ENCODE measurements at places on chromosomes 3 and 15.
A peak's percentile ranks its signal among the peaks of the same experiment; 100 is the strongest.

DNA sequence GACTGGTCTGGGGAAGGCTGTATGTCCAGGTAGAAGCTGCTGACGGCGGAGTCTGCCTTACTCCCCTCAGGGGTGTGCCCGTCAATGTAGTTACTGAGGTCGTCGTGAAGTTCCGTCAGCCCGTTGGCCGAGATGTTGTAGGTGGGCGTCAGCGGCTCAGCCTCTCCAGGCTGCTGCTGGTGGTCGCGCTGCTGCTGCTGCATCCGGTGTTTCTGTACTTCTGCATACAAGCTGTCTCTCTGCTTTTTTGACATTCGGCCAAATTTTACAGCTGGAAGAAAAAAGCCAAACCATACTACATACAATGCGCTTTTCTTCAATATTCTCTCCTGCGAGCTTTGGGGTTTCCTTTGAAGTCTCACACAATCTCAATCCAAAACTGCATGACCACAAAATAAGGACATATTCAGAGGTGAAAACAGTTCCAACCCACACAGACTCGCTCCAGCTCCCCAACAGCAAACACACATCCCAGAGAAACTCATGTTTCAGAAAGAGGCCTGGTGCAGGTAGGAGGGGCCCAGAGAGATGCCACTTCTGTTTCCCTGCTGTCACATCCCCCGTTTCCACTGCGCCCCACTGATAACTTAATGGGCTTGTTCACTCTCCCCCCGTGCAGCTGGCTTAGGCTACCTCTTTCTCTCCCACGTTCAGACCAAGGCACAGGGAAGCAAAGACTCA, 32.5 kb upstream of the ICE2 start:
- peak; percentile 18 for DNase-seq

GRCh38 chr3:134038071-134038491, 8.4 kb upstream of the SLCO2A1 start:
- DNase-seq: no peak

DNA sequence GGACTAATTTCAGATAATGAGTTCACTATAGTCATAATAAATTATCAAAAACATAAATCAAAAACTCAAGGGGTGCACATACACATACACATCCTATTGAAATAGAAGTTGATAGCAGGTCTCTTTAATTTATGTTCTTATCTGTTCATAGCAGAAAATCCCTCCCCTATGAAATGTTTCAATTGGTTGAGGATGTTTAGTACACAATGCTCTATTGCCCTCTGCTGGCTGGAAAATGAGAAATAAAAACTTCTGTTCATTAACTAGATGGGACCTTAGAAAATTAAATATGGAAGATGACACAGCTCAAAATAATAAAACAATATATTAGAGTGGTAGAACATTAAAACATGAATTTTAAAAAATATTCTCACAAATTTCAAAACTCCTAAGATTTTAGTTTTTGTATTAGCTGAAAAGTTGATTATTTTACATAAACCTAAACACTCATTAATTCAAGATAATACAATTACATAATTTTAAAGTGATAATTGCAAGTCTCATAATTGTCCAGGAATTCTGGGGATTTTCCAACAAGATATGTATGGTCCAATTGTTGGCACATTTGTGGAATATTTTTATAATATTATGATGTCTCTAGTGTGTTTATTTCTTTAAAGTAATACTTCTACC, 735.0 kb downstream of the ROBO1 start:
- DNase-seq: peak; percentile 60

DNA sequence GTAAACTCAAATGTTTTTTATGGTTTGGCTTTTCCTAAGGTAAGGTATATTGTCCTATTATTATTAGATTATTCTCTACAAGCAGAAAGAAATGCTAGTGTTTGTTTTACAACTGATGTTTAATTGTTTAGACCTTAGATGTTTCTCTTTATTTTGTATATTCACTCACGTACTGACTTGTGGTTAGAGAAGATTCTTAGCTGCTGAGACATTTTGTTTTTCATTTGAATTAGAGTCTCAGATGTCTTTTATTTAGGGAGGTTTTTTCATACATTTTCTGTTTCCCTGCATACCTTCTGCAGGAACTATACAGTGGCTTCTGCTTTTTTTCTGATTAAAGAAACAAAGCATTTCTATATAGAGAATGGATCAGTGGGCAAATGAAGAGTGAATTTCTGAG, 110.9 kb downstream of the MYRIP start:
- DNase-seq: no peak

DNA sequence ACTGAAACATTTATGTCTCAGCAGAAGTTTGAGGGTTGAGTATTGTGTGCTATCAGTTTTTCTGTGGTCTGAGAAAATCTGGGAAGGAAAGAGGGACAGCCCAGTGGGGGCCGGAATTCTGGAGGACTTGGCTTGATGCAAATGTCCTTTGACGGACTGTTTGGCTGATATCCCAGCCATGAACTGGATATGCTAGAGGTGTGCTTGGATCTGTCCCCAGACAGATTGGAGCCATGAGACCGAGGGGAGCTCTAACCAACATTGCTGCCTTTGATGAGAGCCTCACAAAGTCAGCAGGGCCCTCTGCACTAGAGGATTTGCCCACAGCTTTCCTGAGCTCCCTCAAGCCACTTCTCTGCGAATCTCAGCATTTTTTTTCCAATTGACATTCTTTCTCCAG, 405.6 kb downstream of the NTRK3 start:
- DNase-seq: no peak

GRCh38 chr3:153163756-153164550, 1.9 kb downstream of the RAP2B start:
- DNase-seq: no peak

DNA sequence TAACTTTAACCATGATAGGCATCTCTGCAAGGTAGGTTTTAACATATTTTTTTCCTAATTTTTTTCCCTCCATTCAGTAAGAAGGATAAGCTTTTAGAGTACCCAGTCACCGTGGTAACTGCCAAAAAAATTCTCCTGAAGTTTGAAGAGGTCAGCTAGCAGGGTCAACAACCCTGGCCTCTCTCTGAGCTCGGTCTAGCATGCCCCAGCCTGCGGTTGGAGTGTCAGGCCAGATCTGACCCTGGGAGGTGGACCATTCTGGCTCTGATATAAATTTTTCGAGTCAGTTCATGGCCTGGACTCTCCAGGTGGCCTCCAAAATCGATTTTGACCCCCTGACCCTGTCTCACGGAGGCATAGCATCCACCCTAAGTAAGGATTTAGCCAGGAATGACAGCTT, 29.7 kb downstream of the SOX2 start:
- DNase-seq: no peak

GRCh38 chr3:15171096-15171495, 35.0 kb upstream of the CAPN7 start:
- DNase-seq: peak; percentile 20

DNA sequence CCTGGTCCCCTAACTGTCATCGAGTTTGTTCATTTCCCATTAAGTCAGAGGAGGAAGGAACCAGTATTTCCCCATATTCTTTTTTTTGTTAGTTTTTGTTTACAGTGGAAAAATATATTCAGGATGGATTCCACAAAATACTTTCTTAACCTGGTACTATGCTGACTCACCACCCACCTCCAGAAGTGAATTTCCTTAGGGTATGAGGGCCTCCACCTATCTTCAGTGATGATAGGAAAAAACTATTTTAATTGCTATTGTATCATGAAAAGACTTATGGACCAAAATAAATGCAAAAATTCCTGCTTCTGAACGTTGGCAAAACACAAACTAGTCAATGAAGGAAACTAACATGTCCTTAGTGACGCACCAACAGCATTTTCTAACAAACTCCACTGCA, 64.2 kb upstream of the FOXP1 start:
- DNase-seq: no peak

- peak; percentile 67 for DNase-seq
Measured at GRCh38 chr3:138945709-138946662, 951 bp downstream of the FOXL2 start.

DNA sequence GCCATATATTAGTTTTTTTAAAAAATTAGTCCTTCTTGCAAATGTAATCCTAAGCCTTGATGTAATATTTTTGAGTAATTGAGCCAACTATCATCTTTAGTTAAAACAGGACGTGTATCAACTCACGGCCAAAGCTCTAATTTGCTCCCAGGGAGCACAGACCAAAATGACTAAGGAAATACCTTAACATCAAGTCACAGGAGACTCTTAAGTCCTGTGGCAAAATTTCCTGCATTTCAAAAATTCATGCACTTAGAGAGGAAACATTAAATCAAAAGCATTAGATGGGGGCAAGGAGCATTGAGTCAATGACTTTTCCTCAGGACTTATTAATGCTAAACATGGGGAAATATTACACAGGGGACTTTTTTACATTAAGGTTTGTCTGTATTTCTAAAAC, 276.0 kb downstream of the MFSD1 start:
- DNase-seq: no peak

DNA sequence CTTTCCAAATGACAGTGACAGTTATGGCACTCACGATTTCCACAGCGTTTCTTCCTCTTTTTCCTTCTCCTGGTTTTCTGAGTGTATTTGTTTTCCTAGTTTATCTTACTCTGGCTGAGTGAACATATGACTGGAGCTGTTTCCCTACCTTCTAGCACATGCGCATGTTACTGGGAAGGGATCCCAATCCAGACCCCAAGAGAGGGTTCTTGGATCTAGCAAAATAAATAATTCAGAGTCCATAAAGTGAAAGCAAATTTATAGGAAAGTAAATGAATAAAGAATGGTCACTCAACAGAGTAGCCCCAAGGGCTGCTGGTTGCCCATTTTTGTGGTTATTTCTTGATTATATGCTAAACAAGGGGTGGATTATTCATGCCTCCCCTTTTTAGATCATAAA, 23.8 kb downstream of the METTL6 start:
- DNase-seq: peak; percentile 79

DNA sequence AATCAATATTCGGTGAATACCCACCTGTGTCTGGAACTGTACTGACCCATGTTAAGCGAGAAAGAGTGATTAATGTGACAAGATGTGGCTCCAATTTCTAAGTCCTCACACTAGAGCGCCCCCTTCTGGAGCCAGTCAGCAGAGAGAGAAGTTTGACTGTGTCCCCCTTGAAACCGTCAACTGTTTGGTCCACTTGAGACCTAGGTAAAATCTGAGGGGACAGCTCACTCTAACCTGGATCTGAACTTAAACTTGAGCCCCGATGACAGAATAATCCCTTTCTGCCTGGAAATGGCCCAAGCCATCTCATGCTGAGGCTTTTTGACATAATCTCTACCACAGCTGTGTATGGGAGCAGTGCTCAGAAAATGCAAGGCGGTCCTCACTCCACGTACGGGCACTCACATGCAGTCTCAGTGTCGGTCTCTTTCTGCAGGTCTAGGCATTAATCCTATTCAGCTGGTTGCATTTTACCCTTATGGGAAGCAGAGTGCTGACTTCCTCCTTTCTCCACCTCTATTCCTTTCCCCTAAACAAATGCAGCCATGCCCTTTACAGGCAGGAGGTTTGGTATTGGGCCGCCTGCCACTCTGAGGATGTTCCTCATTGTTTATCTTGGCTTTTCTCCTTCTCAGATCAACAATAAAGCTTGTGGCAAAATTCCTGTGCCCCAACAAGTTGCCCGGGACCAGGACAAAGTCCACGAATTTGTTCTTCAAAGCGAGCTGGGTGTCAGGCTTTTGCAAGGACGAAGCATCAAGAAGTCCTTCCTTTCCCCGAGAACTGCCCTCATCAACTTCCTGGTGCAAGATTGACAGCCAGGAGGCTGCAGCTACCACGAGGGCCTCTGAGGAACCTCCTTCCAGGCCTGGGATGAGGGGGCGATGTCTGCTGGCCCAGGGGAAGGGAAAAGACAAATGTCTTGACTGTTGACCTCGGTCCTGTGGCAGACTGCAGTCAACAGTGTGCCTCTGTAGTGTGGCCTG, 47.5 kb upstream of the LIMD1 start:
- DNase-seq: peak; percentile 48

DNA sequence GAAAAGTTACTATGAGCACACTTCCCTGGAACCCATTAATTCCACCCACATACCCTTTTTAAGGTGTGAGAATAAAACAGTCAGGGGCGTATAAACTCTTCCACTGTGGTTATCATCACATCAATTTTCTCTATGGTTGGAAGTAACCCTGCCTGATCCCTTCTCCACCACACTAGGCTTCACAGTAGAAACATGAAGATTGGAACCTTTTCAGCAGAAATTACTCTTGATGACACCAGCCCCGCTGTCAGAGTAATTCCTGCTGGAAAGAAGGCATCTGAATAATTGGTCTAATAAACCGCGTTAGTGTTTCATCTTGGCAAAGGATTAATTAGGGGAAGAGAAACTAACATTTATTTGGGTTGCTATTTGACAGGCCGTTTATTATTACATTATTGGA, 278.4 kb downstream of the MFSD1 start:
- DNase-seq: no peak
